ENCODE measurements at places on chromosomes 6 and 20. TPM values are rescaled to one million over a fixed set of nuclear protein-coding genes. Genes with fewer than 3 reads are reported as not detected.

GRCh38 chr20:32737371-32738223 is 5.7 kb downstream of the COMMD7 start:
- no peak for DNase-seq

DNA sequence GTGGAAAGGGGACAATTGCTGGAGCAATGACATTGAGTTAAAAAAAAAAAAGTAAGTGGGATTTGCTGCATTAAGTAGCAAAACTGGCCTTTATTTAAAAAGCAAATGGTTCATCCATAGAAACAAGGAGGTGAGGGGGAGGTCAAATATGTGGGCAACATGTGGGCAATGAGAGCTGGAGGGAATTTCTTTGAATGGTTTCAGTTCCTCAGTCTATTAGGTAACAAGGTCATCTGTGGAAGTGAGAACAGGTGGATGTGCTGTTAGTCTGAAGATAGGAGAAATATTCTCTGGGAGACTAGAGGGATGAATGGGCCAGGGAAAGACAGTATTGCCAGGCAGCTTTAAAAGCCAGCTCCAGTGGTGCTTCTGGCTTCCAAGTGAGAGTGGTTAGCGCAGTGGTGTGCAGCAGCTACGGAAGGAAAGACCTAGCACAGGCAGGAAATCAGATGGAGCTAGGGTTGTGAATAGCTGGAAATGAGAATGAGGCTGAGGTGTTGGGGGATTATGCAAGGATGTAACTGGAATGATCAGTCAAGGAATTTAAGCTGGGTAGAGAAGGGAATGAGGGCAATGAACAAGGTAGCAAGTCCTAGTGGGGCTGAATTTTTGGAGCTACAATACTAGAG is 727.6 kb downstream of the PTPRT start:
- no peak for DNase-seq

The AVP gene
- not detected for total RNA-seq

DNA sequence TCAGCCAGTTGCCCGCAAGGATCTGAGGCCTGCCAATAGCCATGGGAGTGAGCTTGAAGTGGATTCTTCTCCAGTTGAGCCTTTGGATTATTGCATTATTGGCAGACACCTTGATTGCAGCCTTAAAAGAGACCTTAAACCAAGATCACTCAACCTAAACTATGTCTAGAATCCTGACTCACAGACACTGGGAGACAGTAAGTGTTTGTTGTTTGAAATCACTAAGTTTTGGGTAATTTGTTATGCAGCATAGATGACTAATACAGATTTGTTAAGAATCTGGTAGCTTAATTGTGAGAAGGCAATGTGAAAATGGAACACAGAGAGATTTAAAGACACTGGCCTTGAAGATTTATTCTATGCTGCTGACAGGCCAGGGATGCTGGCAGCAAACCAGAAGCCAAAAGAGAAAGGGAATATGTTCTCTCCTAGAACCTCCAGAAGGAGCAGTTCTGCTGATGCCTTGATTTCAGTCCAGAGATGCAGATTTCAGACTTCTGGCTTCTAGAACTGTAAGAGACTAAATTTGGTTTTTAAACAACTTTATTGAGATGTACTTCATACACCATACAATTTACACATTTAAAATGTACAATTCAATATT is 17.6 kb downstream of the SIRPD start:
- DNase-seq: no peak

The ULBP3 gene
- total RNA-seq: 8.1 TPM

The CUTA gene
- total RNA-seq: 177 TPM

DNA sequence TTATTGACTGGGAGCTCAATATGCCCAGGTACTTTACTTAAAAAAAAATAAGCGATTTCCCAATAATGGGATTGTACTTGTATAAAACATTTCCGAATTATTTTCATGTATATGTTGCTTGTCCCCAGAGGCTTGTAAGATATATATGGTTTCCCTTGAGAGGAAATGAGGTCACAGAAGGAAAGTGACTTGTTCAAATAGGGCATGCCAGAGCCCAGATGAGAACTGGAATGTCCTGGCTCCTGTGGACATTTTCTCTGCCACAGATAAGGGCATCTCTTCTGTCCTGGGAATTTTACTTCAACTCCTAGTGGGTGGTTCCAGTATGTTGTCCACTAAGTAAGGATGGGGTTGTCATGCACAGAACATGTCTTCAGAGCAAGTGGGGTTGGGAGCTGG is 63.0 kb downstream of the LYRM2 start:
- no peak for DNase-seq

DNA sequence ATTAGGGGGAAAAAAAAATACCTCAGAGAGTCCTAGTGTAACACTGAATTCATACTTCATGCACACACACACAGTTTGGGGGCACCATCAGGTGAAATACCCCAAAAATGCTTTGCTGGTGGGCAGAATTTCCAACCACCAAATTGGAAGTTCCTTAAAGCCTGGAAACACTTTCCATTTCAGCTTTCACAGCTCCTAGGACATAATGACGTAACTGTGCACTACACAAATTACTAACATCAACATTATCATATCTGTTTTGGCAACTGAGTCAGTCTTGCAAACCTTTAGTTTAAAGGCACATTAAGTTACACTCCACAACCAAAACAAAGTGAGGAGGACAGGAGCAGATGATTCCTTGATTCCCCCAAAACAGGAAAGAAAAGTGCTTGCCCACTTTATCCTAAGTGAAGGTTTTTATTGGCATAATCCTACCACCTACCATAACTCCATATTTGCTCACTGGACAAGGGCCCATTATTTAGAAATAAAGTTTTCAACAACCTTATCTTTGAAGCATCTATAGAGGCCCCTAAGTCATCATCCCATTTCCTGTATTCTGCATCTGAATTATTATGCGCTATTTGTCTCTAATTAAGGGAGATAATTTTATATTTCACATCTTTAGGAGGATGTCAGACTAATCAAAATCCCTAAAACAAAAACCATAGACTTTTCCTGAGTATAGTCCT is 3.4 kb downstream of the MBOAT1 start:
- DNase-seq: no peak

DNA sequence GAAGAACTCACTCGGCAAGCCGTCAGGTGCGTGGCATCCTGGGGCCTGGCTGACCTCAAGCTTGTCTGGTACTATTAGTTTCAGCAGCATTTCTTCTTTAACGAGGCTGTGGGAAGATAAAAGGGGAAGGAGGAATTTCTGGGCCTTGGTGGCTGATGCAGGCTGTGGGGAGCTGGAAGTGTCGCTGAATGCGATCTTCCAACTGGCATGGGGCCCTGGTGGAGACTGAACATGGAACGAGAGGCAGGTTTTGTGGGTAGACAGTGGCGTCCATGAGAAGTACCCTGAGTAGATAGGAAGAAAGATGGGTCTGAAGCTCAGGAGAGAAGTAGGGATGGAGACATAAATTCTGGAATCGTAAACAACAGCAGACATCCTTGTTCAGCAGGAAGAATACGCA is 23.9 kb downstream of the ERMARD start:
- no peak for DNase-seq

- no peak for DNase-seq
Observed at GRCh38 chr20:33183312-33183711, 15.4 kb downstream of the BPIFA2 start.

The FOXC1 gene
- 6.8 TPM for total RNA-seq

DNA sequence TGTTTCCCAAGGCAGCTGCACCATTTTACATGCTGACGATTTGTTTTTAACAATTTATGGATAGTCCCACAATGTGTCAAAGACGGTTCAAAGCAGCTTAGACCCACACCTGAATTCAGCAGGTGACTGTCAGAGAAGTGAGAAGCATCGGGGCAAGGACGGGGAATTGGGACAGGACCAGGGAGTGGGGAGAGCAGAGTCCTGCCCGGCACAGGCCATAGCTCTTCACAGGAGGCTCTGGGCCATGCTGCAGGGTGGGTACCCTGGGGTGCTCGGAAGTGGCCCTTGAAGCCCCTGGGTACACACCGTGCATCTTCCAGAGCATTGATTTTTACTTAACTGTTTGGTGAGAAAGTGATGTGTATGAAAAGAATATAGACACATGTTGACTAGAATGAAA is 33.2 kb upstream of the PHACTR3 start:
- no peak for DNase-seq

- DNase-seq: no peak
Observed at GRCh38 chr6:35161776-35162607, 20.9 kb upstream of the TCP11 start.

GRCh38 chr20:57540890-57541580 is 16.1 kb upstream of the CTCFL start:
- DNase-seq: no peak

The PGC gene
- total RNA-seq: 8.9 TPM

GRCh38 chr6:93801101-93801847 is 381.9 kb upstream of the EPHA7 start:
- DNase-seq: no peak

The HLA-DOA gene
- total RNA-seq: not detected

The TBXT gene
- not detected for total RNA-seq

DNA sequence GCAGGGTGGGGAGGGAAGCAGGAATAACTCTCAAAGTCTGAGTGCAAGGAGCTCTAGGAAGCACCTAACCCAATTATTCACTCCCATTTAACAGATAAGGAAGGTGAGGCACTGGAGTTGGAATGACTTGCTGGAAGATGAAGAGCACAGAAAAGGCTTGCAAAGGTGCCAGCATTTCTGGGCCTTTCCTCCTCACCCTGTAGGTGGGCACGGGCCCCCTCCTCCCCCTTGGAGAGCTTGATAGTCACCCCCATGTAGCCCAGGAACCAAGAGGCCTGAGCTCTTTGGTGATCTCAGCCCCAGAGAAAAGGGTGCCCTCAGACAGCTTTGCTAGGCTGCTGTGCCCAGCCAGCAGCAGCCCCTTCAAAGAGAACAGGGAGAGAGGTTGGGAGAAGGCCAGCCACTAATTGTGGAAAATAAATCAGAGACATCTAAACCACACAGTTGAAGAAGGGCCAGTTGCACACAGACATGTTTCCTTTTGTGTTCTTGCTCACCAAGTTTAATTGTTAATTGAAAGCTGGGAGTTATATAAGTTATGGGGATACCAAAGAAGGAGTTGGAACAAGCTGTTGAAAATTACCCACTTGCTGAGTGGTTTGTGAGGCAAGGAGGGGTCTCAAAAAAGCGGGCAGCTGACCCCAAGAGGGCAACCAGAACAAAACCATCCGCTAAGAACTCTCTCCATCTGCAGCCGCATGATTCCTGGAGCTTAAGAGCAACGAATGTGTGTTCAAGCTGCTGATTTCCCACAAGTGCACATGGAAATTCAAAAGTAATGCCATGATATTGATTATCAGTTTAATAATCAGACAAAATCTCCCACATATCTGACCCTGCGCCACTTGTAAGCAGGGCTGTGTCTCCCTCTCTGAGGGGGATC is 77.0 kb downstream of the MRPL14 start:
- no peak for DNase-seq

GRCh38 chr6:144879436-144879835 is 594.3 kb downstream of the UTRN start:
- DNase-seq: no peak

The CRYBG1 gene
- 13.2 TPM for total RNA-seq

GRCh38 chr6:143039548-143039947 is 21.1 kb upstream of the AIG1 start:
- no peak for DNase-seq

The KPNA5 gene
- total RNA-seq: 12.0 TPM

DNA sequence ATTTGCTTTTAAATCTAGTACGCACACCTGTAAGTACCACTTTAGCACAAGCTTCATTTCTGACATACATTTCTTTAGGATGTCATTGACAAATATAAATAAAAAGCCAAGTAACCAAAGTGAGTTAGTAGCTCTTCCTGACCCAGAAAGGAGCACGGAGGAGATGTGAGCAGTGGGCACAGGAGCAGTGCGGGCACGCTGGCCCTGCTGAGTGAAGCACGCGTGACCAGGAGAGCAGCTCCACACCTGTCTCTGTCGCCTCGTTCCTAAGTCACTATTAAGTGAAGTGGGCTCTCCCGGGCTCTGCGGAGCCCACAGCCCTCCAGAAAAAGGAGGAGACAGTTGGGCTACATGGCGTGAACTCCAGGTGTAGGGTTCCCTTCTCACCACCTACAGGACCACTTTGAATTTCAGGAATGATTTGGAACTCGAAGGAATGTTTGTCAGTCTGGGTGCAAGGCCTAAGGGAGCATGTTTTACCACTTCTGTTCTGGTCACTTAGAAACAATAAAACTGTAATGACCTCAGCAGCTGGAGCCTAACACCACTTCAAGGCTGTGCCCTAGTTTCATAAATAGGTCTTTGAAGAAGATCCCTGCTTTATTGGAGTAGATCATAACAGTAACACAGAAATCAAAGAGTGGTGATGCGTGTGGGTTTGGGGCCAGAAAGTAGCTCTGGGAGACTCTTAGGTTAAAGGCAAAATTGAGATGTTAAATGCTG is 95.9 kb downstream of the FAM120B start:
- no peak for DNase-seq
